ENCODE measurements at places on chromosomes 12 and 14.

GRCh38 chr12:115998794-115999478 lies 278.6 kb downstream of the MED13L start:
- DNase-seq: no peak

GRCh38 chr14:65926935-65927700 lies 514.6 kb downstream of the FUT8 start:
- no peak for DNase-seq

DNA sequence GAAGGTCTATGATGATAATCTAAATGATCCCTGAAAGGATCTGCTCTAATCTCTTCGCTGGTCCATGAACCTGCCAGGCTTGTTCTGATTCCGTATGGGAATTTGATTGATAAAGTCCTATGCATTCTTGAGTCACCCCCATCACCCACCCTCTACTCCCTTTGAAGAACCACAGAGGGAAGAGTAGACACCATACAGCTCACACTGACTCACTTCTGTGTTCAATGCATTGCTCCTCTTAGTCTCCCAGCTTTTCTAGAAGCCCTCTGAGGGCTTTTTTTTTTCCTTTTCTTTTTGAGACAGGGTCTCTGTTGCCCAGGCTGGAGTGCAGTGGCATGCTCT lies 18.5 kb upstream of the GPRC5A start:
- DNase-seq: no peak

DNA sequence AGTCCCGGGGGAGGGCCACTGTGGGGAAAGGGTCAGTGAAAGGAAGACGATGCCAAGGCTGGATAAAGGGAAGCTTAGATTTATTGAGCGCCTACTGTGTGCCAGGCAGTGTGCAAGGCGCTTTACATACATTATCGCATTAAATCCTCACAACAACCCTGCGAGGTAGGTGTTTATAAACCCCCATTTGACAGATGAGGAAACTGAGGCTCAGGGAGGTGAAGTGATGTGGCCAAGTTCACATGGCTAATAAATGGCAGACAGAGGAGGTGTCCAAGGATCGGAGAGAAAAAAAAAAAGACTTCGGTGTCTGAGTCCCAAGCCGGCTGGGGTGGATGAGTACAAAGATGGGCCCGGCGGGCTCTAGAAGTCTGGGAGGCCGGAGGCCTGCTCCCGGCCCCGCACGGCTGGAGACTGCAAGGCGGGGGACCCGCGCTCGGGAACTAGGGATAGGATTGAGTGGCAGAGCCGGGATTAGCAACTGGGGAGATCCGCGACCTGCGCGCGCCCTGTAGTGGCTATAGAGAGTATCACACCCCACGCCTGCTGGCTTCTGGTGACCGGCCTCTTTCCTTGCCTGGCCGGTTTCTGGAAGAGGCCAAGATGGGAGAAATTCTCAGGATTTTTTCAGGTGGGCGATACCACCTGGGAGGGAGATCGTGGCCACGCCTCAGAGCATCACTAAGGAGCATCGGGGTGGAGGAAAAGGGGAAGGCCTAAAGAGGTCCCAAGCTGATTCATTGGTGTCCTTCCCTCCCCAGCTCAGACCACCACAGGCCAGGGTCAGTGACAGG lies 3.9 kb downstream of the DDN start:
- DNase-seq: peak; percentile 80

GRCh38 chr14:28744126-28744525 lies 22.5 kb upstream of the FOXG1 start:
- DNase-seq: no peak

All from right renal cortex interstitium (tissue), 3 donors.